ENCODE measurements at places on chromosomes 2 and 18.

- no peak for DNase-seq
These were observed 63.4 kb upstream of the CYP20A1 start for GRCh38 chr2:203175371-203175770.

- DNase-seq, result no peak
These were observed 13.9 kb downstream of the ADAM23 start for GRCh38 chr2:206457188-206457634.

- no peak for DNase-seq
These were observed 42.8 kb downstream of the CCDC68 start for GRCh38 chr18:54916507-54916906.

DNA sequence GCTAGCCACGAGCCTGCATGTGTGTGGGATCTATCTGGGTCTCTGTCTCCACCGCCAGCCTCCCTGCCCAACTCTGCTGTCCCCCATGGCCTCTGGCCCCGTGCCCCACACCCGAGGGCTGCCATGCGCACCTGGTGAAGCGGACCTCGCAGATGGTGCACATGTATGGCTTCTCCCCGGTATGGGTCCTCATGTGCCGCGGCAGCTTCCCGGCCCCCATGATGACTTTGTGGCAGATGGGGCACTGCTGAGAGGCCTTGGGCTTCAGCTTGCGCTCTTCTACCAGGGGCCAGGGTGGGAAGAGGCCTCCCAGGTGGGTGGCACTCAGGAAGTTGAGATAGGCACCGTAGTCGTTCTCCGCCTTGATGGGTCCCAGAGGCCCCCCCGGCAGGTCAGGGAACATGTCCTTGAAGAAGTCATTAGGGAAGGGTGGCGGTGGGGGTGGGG, 109.3 kb upstream of the SMAD2 start:
- DNase-seq, result no peak

GRCh38 chr2:182933629-182934028, 67.2 kb upstream of the FRZB start:
- DNase-seq, result no peak

DNA sequence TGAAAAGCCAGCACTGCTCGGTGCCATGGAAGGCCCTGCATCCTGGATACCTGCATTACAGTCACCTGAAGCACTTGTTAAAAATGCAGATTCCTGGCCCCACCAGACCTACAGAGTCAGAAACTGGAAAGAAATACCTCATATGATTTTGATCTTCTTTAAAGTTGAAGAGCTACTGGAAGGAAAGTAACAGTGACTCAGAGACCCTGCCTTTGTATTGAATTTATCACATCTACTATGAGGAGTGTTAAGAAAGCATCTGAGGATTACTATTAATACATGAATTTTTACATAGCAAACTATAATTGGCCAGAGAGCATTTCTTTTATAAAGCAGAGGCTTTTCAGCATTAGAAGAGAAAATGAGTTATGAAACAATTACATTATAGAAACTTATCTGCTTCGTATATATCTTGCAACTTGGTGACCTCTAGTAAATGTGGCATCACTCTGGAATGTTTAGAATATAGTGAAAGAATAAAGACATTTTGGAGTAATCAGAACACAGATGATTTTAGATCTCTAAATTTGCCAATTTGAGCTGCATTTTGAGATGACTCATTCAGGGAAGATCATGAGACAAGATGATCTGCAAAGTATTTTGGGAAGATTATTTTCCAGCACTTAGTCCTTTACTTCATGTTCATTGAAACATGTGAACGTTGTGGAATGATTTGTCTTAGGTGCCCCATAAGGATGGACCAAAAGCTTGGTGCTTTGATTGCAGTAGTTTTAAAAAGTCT, 12.2 kb downstream of the PTPRM start:
- DNase-seq, result no peak

DNA sequence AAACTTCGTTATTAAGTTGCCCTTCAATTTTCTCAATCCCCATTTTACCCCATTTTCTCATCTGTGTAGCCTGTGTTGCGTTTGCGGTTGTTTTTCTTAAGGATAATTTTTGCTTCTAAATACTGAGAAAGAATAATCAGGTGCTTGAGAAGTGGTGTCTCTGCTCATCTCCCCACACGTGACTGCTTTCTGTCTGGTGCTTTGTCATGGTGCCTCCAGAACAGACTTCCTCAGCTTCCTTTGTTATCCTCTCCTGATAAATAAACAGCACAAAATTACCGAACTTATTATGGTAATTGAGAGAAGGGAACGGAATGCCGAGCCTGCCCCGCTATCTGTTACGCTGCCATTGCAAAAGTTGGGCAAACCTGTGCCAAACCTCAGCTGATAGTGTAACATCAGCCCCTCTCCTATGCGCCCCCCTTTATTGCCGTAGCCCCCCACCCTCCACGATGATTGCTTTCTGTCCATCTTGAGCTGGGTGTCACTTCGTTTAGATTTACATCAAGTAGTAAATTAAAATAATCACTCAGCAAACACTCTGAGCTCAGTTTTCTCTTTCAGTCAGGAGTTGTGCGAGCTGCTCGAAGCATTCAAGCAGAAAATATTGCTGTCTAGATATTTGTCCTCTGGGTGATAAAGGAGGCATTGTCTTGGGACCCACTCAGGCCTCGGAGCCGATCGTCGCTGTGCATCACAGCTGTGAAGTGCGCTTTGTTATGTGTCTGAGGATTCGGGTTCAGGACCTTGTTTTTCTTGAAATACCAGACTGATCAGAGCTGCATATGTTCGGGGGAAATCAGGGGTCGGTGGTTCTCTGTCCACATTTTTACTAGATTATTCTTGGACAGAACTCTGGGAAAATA, 1008.5 kb upstream of the FANCL start:
- DNase-seq, result no peak

- no peak for DNase-seq
These were observed 71.8 kb downstream of the PRELID3A start for GRCh38 chr18:12479536-12479935.

DNA sequence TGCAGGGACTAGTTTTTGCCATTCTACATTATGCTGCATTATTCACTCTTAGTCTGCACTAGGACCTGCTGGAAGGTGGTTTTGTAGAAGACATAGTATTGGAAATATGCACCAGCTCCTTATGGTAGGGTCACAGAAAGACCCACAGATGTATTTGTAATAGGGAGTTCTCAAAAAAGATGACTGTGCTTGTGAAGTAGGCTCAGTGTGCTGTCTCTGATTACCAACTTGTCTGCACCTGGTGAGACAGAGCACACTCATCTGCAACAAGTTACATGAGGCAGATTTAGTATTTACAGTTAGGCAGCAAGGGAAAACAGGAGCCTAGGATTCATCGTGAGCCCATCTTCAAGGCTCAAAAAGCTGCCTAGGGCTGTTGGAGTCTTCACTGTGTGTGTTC, 29.4 kb downstream of the RHBDD1 start:
- no peak for DNase-seq
